Trophoblast cell (in vitro differentiated cells and primary cell): ENCODE measurements at places on chromosomes 4 and X.

DNA sequence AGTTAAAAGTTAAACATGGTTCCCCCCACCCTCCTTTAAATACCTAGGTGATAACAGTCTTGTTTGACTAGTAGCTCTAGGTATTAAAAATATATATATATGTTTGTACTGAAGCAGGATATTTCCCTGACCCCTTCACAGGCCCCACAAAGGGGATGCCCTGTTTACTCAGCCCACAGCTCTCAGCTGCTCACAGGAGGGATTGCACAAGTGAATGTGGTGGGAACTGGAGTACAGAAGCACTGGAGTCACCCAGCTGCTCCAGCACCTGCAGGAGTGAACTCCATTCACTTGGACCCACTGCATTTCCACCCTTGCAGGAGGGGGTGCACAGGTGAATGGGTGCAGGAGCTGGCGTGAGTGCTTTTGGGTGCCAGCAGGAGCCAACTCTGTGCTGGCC lies 99.3 kb upstream of the TLR3 start:
- no peak overlapping the region for H3K27ac ChIP-seq
- H3K4me1 ChIP-seq: peaks cover 4% of the 10 kb centered on the region
- H3K27me3 ChIP-seq: no peaks in the 10 kb centered on the region
- no peak overlapping the region for H3K4me3 ChIP-seq
- no peak for DNase-seq

GRCh38 chr4:110629780-110630687 lies 7.2 kb upstream of the PITX2 start:
- H3K36me3 ChIP-seq: no peaks in the 10 kb centered on the region
- peaks cover 8% of the 10 kb centered on the region for H3K4me1 ChIP-seq
- H3K27me3 ChIP-seq: peaks cover 82% of the 10 kb centered on the region
- no peak overlapping the region for H3K4me3 ChIP-seq
- H3K27ac ChIP-seq: no peak overlapping the region
- DNase-seq: no peak

- H3K36me3 ChIP-seq: no peaks in the 10 kb centered on the region
- H3K4me3 ChIP-seq: no peak overlapping the region
- DNase-seq: no peak
- no peaks in the 10 kb centered on the region for H3K27me3 ChIP-seq
- no peak overlapping the region for H3K27ac ChIP-seq
Measured at GRCh38 chr4:20416800-20417199, 165.1 kb downstream of the SLIT2 start.

DNA sequence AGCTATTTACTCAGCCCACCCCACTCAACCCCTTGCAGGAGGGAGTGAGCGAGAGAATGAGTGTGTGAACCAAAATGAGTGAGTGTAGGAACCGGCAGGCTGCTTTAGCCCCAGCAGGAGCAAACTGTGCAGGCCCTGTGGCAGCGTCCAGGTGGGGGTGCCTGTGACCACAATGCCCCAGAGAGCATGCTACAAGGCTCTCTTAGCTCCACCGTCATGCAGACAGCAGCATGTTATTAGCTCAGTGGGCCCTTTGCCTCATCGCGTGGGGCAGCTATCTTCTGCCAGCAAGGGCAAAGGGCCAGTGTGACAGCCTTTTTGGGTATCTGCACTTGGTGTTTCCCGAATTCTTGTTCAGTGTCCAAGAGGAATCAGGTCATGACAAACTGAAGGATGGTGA lies 271.3 kb downstream of the GPM6A start:
- no peak overlapping the region for H3K27ac ChIP-seq
- no peak for DNase-seq
- no peaks in the 10 kb centered on the region for H3K27me3 ChIP-seq
- no peaks in the 10 kb centered on the region for H3K36me3 ChIP-seq
- no peak overlapping the region for H3K4me3 ChIP-seq
- no peaks in the 10 kb centered on the region for H3K4me1 ChIP-seq

- no peak overlapping the region for H3K27ac ChIP-seq
- no peak for DNase-seq
- no peaks in the 10 kb centered on the region for H3K4me1 ChIP-seq
- H3K36me3 ChIP-seq: no peaks in the 10 kb centered on the region
- no peak overlapping the region for H3K4me3 ChIP-seq
- H3K27me3 ChIP-seq: no peaks in the 10 kb centered on the region
Measured at GRCh38 chr4:129378364-129378763, 282.4 kb downstream of the C4orf33 start.

- no peaks in the 10 kb centered on the region for H3K36me3 ChIP-seq
- DNase-seq: no peak
- H3K27ac ChIP-seq: no peak overlapping the region
- no peaks in the 10 kb centered on the region for H3K4me1 ChIP-seq
- H3K27me3 ChIP-seq: no peaks in the 10 kb centered on the region
Measured at GRCh38 chr4:138645289-138645688, 370.3 kb upstream of the NOCT start.

GRCh38 chrX:42463706-42464490 lies 314.1 kb downstream of the PPP1R2C start:
- DNase-seq: no peak
- H3K4me3 ChIP-seq: no peak overlapping the region
- H3K27ac ChIP-seq: no peak overlapping the region
- no peaks in the 10 kb centered on the region for H3K36me3 ChIP-seq
- no peaks in the 10 kb centered on the region for H3K4me1 ChIP-seq

DNA sequence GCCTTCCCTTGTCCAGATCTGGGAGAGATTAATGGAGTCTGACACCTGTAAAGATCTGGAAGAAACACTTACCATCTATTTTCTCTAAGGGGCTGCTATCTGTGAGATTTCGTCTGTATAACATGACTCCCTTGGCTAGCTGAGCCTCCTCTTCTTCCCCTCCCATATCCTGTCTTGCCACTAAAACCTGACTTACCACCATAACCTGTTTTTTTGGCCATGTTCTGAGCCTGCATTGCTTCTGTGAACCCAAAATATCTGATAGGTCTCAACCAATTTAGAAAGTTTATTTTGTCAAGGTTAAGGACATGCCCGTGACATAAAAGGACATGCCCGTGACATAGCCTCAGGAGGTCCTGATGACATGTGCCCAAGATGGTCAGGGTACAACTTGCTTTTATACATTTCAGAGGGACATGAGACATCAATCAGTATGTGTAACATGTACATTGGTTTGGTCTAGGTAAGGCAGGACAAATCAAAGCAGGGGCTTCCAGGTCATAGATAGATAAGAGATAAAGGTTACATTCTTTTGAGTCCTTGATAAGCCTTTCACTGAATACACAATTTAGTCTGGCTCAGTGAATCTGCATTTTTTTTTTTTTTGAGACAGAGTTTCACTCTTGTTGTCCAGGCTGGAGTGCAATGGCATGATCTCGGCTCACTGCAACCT lies 11.4 kb downstream of the MGST2 start:
- H3K4me1 ChIP-seq: peaks cover 3% of the 10 kb centered on the region
- no peaks in the 10 kb centered on the region for H3K27me3 ChIP-seq
- no peak overlapping the region for H3K4me3 ChIP-seq
- H3K36me3 ChIP-seq: peaks cover 4% of the 10 kb centered on the region

- no peak overlapping the region for H3K27ac ChIP-seq
- no peak overlapping the region for H3K4me3 ChIP-seq
- DNase-seq: no peak
Measured at GRCh38 chr4:102543030-102543928, 42.1 kb downstream of the NFKB1 start.

GRCh38 chr4:139950568-139950967 lies 203.4 kb downstream of the MAML3 start:
- no peak overlapping the region for H3K27ac ChIP-seq
- H3K27me3 ChIP-seq: no peaks in the 10 kb centered on the region
- no peaks in the 10 kb centered on the region for H3K36me3 ChIP-seq
- peaks cover 9% of the 10 kb centered on the region for H3K4me1 ChIP-seq

DNA sequence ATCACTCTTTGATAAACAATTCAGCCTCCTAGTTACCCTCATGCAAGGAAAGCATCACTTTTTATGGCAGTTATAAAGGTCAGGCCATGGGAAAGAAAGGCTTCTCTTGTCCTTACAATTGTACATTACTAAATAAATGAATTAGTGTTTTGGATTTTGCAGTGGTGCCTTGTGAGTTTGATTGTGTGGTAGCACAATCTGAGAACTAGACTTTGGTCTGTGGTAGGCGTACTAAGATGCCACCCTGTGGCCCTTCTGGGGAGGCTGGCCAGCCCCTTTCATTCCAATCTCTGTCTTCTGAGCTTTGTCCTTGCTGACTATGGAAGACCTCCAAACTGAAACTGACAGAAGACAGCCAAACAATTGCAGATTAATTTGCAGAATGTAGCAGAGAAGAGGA lies 14.6 kb upstream of the HNRNPD start:
- no peak overlapping the region for H3K27ac ChIP-seq
- no peaks in the 10 kb centered on the region for H3K27me3 ChIP-seq
- no peak for DNase-seq
- no peaks in the 10 kb centered on the region for H3K36me3 ChIP-seq
- no peaks in the 10 kb centered on the region for H3K4me1 ChIP-seq
- H3K4me3 ChIP-seq: no peak overlapping the region

- no peak overlapping the region for H3K4me3 ChIP-seq
- H3K27ac ChIP-seq: no peak overlapping the region
- H3K27me3 ChIP-seq: no peaks in the 10 kb centered on the region
- no peaks in the 10 kb centered on the region for H3K4me1 ChIP-seq
Measured at GRCh38 chr4:176198316-176198903, 3.0 kb upstream of the SPATA4 start.

DNA sequence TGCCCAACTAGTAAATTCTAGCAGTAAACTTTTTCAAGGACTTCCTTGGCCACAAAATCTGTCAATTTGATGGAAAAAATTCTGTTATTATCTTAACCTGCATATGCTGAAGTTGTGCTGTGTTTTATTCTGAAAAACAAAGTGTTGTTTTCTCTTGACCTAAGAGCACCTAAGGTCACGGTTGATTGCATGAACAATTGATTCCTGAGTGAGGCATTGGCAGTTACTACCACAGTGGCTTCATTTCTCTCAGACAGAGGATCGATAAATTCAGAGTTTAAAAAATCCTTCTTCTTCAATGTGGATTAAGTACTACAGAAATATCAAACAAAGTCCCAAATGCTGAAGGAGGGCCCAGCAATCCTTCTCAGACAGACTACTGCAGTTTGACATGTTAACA lies 6.2 kb downstream of the HDAC8 start:
- DNase-seq: no peak
- H3K27me3 ChIP-seq: no peaks in the 10 kb centered on the region
- no peaks in the 10 kb centered on the region for H3K4me1 ChIP-seq
- H3K27ac ChIP-seq: no peak overlapping the region
- no peak overlapping the region for H3K4me3 ChIP-seq

DNA sequence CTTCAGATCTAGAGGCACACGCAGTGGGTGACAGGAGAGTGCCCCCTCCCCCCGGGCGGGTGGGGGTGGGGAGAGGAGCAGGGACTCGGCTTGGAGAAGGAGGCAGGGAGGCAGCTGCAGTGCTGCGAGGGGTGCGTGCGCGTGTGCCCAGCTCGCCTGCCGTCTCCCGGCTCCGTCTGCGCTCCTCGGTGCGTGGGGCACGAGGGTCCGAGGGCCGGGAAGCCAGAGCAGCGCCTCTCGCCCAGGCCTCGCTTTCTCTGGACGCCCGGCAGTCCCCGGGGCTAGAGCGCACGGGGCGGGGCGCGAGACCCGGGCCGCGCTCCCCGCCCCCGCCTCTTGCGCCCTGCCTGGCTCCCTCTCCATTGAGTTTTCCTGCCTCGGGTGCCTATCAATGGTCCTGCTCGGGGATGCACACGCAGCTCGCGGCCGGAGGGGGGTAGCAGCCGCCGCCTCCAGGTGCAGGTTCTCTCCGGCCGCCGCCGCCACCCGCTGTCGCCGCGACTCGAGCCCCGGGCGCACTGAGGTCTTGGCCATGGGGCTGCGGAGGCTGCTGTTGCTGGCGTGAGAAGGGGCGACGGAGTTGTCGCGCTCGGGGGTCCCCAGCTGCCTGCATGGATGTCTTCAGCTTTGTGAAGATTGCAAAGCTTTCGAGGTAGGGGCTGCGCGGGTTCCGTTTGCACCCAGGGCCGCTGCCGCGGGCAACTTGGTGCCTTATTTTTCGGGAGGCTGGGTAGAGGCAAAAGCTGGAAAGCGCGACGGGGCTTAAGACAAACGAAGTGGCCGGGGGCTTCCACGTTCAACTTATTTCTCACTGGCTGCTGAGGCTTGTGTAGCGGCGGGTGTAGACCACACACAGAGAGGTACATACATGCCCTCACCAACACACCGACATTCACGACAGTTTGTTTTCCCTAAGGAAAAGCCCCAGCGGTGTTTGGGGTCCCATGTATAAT lies at the start of gene FRMPD4:
TSS of gene FRMPD4 (plus strand) at position 113 of the 953 bp plus-strand sequence. CDS start at position 612, 499 bp downstream.
- peak; percentile 2 for DNase-seq
- no peaks in the 10 kb centered on the region for H3K36me3 ChIP-seq
- H3K27me3 ChIP-seq: peaks cover 4% of the 10 kb centered on the region
- no peak within 1 kb of the TSS for H3K27ac ChIP-seq
- H3K4me3 ChIP-seq: peak within 1 kb of the TSS; percentile 68
- H3K4me1 ChIP-seq: peaks cover 3% of the 10 kb centered on the region

- H3K4me1 ChIP-seq: no peaks in the 10 kb centered on the region
- H3K4me3 ChIP-seq: no peak overlapping the region
- no peak overlapping the region for H3K27ac ChIP-seq
- no peaks in the 10 kb centered on the region for H3K27me3 ChIP-seq
- no peaks in the 10 kb centered on the region for H3K36me3 ChIP-seq
Measured at GRCh38 chrX:34147345-34147744, 15.2 kb upstream of the FAM47A start.

DNA sequence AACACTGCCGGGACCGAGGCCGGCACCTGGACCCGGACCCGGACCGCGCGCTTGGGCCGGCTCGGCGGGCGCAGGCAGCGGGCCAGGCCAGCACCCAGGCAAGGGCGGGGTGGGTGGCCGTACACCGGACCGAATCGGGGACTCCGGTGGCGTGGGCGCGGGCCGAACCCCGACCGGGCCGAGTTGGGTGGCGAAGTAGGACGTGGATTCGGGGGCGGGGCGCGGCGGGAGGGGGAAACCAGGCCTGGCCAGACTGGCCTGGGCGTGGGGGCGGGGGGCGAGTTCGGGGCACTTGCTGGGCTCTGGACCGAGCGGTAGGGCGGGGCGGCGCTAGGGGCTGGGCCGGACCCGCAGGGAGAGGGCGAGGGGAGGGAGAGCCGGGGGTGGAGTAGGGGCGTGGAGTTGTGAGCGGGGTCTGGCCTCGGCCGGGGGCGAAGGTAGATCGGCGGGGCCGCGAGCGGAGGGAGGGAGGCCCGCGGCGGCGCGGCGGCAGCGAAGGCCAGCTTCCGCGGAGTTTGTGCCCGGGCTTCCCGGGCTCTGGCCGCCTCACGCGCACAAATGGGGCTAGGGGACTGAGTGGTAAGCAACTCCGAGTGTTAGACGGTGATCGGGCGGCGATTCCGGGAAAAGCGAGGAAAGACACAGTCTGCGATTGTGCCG lies 1.8 kb upstream of the BCORL1 start:
- peak; percentile 53 for DNase-seq
- H3K36me3 ChIP-seq: no peaks in the 10 kb centered on the region
- peaks cover 12% of the 10 kb centered on the region for H3K4me1 ChIP-seq

DNA sequence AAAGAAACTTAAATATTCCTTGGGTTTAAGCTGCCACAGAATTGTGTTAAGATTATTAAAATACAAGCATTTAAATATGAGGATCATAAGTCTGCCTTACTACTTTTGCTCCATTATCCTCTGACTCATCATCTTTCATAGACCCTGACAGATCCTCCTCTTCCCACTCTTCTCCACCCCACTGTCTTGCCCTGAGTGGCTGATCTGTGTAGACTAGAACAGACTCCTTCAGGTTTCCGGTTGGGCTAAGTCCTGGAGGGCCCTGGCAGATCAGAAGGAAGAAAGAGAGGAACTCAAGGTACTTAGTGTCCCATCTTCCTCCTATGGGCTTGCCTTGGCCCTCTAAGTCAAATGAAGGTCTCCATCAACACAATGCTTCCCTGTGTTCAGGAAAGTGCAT lies 30.7 kb downstream of the PALLD start:
- peaks cover 2% of the 10 kb centered on the region for H3K4me1 ChIP-seq
- no peak for DNase-seq
- H3K27me3 ChIP-seq: no peaks in the 10 kb centered on the region
- no peak overlapping the region for H3K4me3 ChIP-seq
- no peak overlapping the region for H3K27ac ChIP-seq
